ENCODE measurements at places on chromosomes 16 and 17.

DNA sequence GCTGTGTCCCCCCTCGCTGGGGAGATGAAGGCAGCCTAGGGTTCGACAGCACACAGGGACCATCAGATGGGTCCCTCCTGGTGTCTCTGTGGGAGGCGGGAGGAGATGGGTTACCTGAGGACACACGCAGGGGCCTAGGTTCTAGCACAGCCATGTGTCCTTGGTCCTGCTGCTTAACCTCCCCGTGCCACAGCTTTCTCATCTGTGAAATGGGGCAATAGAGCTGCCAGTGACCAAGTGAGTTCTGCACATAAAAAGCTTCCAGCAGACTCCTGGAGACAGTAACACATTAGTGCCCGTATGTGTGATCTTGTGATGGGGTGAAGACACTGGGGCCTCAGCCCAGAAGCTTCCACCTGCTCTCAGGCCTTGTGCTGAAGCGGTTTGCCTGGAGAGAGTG, 96.0 kb upstream of the GSE1 start:
- DNase-seq = no peak

DNA sequence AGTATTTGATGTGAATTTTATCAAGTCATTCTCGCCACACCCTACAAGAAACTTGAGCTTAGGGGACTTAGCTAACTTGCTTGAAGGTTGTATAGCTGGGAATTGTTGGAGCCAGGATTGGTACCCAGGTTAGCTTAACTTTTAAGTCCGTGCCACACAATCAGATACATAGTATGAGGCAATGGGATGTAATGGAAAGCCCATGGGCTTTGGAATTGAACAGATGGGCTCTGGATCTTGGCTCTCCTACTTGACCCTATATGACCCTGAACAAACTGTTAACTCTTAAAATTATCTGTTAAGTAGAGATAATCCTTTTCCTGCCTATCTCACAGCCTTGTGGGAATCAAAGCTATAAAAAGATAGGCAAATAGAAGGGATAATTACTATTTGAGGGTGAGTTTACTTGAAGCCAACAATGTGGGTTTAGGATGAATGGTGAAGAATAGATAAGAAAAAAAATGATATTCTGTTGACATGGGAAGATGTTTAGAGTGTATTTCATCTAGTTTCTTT, 51.9 kb upstream of the CACNG3 start:
- DNase-seq = no peak

DNA sequence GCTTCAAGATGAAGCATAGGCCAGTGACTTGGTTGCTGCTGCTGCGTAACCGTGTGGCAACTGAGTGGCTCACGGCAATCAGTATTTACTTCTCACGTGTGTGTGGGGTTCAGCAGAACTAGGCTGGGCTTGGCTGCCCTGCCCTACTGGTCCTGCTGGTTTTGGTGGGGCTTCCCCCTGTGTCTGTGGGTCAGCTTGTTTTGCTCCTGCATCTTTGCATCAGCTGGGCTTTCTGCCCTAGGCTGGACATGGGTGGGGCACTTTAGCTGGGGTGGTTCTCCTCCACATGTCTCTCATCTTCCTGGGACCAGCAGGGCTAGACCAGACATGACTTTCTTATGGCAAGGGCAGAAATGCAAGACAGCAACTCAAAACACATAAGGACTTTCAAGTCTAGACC, 550.5 kb downstream of the MAF start:
- DNase-seq = no peak

GRCh38 chr16:3602320-3602653, 9.1 kb downstream of the SLX4 start:
- no peak for DNase-seq

GRCh38 chr17:48192321-48192731, 84.8 kb downstream of the SNX11 start:
- no peak for DNase-seq

DNA sequence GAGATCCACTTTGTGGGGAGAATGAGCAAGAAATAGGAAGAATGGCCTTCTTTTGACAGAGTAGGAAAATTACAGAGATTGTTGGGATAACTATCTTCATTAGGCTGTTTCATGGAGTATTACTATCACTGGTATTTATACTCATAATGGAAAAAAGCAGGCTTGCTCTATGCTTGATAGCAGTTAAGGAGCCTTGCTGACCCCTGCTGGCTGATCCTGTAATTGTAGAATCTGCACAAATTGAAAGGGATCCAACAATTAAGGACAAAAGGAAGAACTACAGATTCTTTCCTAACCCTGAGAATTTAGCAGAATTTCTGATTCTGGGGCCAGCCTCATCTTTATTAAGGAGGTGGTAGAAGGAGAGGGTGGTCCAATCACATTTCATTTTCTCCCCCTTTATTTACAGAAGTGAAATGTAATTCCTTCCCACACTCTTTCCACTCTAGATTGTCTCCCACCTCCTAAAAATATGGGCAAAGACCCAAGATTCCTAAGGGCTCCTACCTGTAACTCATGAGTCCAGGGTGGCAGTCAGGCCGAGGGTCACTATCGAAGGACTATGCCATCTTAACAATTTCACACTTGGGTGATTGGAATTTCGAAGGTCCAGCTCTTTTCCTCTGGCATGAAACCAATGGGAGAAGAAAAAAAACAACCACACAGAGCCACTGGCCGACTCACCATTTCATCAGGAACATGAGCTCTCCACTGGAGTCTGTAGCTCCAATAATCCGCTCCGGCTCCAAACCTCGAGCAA, 26.3 kb downstream of the NFE2L1 start:
- DNase-seq = peak; percentile 91

- no peak for DNase-seq
These were observed 163.4 kb downstream of the SEC14L1 start for GRCh38 chr17:77304051-77304745.

DNA sequence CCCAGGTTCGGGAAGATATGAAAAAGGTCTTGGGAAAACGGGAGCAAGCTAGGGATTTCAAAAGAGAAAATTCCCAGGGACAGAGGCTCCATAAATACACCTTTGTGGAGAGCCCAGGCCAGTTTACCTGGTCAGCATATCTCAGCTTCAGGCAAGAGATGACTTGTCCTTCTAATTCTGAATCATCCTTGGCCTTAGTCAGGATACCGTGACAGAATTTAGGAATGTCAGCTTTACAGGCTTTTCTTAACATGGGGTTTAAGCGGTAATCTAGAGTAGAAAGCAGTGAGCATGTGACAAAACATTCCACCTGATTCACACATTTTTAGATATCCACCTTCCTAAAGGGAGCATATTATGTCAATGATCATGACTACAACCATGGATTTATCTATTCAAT, 41.1 kb upstream of the CLEC18B start:
- no peak for DNase-seq

- DNase-seq = no peak
These were observed 49.9 kb upstream of the KIFC3 start for GRCh38 chr16:57852189-57852588.

- DNase-seq = no peak
These were observed 828.3 kb upstream of the EEF2KMT start for GRCh38 chr16:5925850-5926249.

DNA sequence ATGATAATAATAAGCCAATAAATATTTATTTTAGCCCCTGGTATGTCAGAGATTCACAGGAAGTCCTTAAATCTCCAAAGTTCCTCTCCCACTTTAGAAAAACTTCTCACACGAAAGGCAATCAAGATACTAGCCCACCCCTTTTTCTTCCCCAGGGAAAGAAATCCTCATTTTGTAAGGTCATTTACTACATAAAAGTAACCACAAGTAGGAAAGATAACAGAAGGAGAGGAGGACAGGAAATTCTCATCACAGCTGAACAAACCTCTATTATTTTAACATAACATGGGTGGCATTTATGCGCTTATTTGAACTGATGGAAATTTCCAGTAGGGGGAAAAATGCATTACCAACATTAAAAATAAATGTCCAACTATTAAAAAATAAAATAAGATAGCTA, 3.4 kb downstream of the FAM222B start:
- no peak for DNase-seq

DNA sequence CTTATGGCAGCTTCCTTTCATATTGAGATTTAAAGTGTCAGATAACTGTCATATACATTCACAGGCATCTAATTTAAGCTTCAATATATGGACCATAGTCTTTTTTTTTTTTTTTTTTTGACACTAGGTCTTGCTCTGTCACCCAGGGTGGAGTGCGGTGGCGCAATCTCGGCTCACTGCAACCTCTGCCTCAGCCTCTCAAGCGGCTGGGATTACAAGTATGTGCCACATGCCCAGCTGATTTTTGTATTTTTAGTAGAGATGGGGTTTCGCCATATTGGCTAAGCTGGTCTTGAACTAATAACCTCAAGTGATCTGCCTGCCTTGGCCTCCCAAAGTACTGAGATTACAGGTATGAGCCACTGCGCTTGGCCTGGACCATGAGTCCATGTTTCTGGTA, 13.6 kb downstream of the CEP95 start:
- DNase-seq = no peak

- no peak for DNase-seq
These were observed 61.4 kb upstream of the TBX2 start for GRCh38 chr17:61338000-61338798.

GRCh38 chr16:67241008-67241900, 6.0 kb downstream of the FHOD1 start:
- DNase-seq = no peak

DNA sequence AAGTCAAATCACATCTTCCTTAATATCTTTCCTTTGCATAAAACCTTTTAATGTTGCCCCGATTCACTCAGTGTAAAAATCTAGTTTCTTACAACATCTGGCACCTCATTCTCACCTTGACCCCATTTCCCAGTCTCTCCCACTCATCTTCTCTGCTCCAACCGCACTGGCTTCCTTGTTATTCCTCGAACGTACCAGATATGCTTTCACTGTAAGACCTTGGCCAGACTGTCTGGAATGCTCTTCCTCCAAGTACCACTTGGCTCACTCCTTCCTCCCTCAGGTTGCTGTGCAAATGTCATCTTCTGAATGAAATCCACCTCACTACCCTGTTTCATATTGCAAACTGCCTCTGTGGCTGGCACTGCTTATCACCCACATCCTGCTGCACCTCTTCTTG, 433.6 kb downstream of the HAPSTR1 start:
- DNase-seq = no peak

DNA sequence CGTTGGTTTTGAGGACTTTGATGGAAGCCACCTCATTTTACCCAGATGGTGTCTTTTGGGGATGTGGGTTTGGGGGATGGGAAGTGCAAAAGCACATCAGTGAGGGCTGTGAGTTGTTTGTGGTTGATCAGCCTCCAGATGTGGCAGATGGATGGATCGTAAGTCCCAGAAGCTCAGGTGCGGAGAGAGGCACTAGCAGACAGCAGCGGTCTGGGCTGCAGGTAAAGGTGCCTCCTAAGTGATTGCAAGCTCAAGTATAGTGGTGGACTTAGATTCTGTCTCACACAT, 18.0 kb downstream of the HS3ST3B1 start:
- DNase-seq = no peak

DNA sequence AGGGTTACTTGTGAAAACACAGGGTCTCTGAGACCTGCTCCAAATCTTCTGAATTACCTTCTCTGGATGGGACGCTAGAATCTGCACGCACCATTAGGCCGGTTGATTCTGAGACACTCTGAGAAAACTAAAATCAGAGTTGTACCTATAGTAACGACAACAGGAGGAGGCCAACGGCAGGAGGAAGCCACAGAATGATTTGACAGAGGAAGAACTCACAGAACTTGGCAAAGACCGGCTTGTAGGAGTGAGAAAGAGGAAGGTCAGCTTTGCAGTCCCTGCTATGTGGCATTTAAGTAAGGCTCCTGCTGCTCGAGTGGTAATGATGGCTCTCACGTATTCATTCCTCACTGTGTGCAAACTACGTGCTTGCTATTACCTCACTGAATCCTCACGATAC, 483.0 kb downstream of the TMEM114 start:
- no peak for DNase-seq

GRCh38 chr16:70151391-70151790, 22.2 kb upstream of the CLEC18C start:
- no peak for DNase-seq

GRCh38 chr17:65567566-65567965, 6.1 kb upstream of the AXIN2 start:
- no peak for DNase-seq

DNA sequence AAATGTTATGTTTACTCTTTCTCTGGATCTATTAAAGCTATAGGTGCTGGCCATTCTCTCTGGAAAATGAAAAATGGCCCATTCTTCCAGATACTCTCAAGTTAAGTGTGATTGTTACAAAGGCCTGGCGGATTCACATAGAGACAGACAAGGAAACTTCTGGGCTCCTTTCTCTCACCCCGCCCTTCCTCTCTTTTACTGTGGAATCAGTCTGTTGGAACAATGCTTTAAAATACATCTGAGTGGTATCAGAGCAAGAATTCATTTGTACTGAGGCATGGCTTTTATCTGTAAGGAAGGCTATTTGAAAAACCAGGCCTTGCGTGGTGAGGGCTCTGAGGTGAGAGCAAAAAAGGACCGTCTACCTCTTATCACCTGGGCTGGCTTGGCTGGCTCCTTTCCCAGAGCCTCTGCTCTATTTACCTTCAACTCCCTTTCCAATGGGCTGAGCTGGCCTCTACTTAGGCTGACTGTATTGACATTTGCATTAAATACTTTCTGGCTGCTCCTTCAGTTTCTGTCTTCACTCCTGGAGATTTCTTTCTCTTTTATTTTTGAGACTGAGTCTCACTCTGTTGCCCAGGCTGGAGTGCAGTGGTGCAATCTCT, 274.0 kb downstream of the PHKB start:
- no peak for DNase-seq

GRCh38 chr16:86673090-86673955, 95.0 kb downstream of the FOXL1 start:
- no peak for DNase-seq

- DNase-seq = no peak
These were observed 86.0 kb upstream of the LHX1 start for GRCh38 chr17:36851250-36851649.

GRCh38 chr17:19268611-19269010, 31.4 kb downstream of the EPN2 start:
- no peak for DNase-seq

DNA sequence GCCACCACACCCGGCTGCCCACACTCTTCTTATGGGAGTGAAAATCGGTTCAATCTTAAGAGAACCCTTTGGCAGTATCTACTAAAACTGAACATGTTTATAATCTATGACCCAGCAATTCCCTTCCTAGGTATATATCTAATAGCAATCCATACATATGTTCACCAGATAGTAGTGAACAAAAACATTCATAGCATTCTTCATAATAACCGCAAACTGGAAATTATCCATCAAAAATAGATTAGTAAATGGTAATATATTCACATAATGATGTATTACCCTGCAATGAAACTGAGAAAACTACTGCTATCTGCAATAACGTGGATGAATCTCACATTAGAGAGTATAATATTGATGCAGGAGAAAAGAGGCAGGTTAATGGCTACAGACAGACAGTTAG, 23.1 kb downstream of the COPRS start:
- DNase-seq = no peak

DNA sequence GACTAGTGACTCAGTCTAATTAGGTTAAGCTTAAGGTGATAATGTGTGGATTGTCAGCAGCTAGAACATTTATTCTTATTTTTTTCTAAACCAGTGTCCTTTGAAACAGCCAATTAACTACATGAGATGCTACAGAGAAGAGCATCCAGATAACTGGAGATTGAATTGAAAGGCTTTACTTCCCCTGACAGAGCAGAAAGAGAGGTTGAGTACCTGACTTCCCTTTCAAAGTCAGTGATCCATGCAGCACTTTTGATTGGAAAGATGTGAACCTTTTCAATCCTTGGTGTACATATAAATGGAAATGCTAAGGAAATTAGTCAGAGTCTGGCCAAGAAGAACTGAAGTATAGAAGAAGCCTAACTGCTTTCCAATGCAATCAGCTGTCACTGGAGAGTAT, 653.8 kb downstream of the CDH8 start:
- no peak for DNase-seq

GRCh38 chr16:78072275-78072674, 27.2 kb upstream of the WWOX start:
- no peak for DNase-seq
